AG09309 (cell line): ENCODE measurements at places on chromosomes 7 and 10.

DNA sequence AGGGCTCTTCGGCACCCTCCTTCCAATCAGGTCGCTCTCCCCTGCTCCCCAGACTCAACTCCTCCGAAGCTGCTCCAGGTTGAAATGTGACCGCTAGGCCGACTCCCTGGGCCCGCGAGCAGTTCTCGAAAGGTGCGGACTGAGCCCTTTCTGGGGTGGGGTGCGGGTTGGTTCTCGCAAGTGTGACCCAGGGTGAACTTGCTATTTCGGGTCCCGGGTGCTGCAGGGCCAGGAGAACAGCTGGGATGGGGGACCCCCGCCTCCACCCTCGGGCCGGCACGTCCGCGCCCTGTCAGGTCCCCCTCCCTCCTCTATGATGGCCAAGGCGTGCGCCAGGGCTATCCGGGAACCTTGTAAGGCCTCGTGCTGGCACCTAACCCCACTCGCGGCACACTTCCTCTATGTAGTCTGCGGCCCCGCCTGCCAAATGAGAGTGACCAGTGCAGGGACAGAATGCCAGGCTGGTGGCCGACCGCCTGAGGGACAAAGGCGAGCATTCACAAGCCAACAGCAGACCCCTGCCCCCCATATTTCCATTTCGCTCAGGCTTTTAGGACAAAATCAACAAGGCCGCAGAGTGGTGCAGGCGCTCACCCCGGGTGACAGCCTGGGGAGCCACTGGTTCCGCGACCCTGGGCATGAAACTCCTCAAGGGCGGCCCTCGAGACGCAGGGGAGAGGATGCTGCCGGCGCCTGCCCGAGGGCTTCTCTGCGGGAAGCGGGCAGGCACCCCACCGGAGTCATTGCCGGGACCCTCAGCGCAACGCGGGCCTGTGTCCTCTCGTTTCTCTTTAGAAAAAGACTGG, 13.7 kb upstream of the HOXA13 start:
- DNase-seq, result no peak

- DNase-seq, result no peak
Observed at GRCh38 chr7:124652237-124652636, 113.4 kb downstream of the GPR37 start.

- DNase-seq, result no peak
Observed at GRCh38 chr7:77328669-77329068, 87.5 kb downstream of the GSAP start.

GRCh38 chr10:22461891-22462290, 116.6 kb downstream of the SPAG6 start:
- DNase-seq, result no peak

DNA sequence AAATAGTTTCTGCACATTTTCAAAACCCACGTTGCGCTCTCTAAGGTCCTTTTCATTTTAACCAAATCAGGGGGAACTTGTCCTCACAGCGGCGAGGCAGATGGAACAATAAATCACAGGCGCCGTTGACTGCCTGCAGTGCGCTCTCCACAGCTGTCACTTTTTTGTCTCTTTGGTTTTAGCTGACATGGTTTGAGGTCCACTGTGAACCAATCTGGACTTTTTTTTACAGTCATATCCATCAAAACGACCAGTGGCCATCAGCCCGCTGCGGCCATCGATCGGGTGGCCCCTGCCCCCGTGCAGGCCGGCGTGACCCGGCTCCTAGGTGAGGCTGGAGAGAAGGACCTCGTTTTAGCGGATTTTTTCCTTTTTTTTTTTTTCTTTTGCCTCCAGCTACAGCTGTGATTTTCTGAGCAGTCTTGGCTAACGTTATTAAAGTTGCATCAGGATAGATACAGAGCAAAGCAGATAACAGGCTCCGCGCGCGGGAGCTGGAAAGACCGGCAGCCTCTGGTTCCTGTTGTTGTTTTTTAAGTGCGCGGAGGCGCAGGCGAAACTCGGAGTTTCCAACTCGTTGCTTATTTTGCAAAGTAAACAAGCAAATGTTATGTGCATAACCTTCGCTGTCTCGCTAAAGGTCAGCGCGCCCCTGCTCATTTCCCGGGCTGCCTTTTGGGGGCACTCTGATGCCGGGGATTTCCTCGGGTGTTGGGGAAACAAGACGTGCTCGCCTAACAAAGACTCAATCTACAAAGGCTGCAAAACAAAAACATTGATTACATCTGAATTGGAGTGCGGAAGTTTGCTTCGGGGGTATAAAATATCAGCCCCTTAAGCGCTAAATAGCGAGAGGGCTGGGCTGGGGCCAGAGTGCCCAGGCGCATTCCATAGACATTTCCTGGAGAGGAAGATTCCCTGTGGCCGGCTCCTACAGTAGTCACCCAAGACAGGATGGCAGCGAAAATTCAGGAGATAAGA, 414.8 kb upstream of the MKI67 start:
- DNase-seq, result no peak

DNA sequence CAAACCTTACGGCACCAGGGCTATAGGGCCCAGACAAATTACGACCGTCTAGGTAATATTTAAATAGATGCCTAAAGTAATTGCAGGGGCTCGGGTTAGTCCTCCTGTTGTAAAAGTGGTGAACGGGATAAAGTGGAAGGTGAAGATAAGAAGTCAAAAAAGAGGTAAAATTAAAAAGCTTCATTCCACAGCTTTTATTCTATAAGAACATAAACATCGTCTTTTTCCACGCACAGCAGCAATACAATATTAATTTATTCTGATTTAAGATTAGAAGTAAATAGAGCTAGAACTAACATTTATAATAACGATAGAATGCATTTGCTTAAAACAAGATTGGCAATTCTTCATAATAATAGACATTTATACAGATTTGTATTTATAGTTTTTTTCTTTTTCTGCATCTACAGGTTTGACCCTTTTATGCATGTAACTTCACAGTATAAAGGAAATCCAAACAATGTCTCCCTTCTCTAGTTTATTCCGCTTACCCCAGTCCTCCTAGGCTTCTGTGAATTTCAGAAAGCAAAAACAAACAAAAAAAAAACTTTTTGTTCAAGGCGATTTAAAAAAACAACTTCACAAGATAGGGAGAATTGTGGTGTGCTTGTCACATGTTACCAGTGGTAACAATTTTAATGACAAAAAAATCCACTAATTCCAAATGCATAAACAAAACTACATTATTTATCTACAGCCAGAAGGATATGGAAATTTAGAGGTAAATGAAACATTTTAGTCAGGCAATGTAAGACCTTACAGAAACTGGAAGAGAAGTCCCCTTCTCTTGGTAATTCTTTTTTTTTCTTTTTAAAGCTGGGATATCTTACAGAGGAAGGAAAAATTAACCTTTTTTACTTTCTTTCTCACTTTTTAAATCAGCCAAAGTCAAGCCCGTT, 3.4 kb downstream of the HOXA10 start:
- DNase-seq, result no peak

DNA sequence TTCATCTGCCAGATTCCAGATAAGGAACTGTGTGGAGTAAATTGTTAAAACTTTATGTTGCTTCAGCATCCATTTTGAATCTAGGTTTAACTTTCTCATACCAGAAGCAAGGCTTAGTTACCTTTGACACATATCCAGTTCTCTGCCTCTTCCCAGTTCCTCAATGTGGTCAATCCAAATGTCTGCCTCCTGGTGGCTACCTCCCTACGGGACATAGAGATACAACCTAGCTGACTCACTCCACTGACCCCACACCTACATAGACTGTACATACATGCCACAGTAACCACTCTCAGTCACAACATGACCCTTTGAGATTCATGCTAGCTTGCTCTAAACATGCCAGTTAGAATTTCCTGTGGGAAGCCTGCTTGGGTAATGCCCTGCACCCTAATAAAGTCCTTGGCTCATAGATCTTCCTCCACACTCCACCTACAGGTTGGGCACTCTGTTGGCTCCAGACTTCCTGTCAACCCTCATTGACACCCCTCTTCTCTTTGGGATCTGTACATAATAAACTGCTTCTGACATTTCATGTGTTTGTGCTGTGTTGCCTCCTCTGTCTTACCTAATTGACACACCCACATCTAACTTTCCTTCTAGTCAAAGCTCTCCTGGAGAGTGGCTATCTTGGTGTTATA, 278.1 kb downstream of the HTR7 start:
- DNase-seq, result no peak

GRCh38 chr7:140230861-140231770, 54.3 kb upstream of the KDM7A start:
- DNase-seq, result no peak

DNA sequence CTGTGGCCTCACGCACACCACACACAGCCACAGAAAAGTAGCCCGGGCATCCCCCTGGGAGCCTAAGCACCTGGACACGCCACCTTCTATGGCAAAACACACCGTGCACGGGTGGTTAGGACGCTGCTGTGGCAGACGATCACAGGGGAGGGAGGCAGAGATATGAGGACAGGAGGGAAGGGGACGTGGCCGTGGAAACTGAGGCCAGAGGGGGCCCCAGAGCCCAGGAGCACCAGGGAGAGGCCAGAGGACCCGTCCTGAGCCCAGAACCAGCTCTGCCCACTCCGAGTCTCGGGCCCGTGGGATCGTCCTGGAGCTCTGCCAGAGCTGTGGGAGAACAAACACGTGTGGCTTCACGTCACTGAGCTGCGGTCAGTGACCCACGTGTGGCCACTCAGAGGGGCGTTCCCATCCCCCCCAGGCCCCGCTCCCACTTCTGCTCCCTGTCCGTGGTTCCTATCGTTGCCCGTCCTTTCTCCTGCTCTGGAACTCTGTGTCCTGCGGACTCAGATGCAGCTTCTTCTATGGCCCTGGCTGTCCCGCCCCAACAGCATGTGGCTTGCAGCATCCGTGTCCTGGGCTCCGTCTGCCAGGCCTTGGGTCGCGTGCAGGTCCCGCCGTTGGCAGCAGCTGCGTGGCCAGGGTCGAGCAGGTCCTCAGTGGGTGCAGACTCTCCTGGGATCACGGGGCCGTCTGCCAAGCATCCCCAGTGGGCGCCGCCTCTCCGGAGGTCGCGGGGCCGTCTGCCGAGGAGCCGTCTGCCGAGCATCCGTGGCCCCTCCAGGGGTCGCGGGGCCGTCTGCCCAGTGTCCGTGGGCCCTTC, 31.0 kb downstream of the GET4 start:
- DNase-seq, result no peak

- DNase-seq, result peak; percentile 20
Observed at GRCh38 chr7:132536654-132537395, 39.4 kb downstream of the PLXNA4 start.

- no peak for DNase-seq
Observed at GRCh38 chr10:125166658-125167057, 6.3 kb upstream of the CTBP2 start.

- DNase-seq, result no peak
Observed at GRCh38 chr10:16811292-16811691, 5.9 kb downstream of the RSU1 start.

DNA sequence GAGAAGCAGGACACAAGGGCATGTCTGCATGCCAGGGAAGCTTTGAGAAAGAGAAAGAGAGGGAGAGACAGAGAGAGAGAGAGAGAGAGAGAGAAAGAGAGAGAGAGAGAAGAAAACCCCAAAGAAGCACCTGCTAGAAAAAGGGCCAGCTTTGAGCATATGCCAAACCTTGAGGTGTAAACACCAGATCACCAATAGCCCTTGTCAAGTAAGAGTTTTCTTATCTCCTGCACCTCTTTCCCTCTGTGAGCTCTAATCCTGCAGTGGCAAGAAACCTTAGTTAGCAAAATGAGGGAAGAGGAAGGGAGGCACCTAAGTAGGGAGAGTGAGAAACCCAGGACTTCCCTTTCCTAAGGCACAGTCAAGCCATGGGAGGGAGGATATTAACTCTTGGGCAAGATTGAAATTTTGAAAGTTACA, 11.3 kb upstream of the TRDMT1 start:
- DNase-seq, result no peak

- DNase-seq, result no peak
Observed at GRCh38 chr10:35462491-35462934, 126.2 kb downstream of the CCNY start.

GRCh38 chr10:69866688-69867461, 65.2 kb downstream of the COL13A1 start:
- DNase-seq, result no peak

DNA sequence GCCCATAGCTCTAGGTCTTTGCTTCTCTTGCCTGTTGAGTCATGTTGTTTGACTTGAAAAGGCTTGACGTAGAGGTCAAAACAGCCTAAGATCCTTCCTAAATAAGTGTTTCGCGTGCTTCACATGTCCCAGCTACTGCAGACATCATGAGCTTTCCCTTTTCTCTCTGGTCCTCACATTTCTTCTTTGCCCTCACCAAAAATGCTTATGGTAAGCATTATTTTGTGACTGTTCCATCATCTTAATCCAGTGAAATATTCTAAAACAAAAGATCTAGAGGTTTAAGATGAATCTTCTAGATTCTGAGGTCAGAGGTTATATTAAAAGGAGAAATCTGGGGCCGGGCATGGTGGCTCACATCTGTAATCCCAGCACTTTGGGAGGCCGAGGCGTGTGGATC, 8.5 kb upstream of the ACSL5 start:
- no peak for DNase-seq

DNA sequence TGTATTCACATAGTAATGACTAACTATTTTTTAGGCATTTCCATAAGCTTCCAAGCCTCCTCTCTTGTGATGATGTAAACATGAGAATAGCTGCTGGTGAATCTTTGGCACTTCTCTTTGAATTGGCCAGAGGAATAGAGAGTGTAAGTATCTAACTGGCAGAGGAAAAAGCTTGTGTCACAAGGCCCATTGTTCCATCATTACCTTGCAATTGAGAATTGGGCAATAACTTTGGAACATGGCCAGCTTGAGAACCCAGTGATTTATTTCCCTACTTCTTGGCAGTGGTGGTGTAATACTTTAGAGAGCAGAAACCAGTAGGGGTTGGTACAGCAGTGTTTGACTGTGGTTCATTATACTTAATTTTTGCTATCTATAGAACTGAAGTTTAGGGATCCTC, 12.0 kb downstream of the IFRD1 start:
- DNase-seq, result peak; percentile 87

DNA sequence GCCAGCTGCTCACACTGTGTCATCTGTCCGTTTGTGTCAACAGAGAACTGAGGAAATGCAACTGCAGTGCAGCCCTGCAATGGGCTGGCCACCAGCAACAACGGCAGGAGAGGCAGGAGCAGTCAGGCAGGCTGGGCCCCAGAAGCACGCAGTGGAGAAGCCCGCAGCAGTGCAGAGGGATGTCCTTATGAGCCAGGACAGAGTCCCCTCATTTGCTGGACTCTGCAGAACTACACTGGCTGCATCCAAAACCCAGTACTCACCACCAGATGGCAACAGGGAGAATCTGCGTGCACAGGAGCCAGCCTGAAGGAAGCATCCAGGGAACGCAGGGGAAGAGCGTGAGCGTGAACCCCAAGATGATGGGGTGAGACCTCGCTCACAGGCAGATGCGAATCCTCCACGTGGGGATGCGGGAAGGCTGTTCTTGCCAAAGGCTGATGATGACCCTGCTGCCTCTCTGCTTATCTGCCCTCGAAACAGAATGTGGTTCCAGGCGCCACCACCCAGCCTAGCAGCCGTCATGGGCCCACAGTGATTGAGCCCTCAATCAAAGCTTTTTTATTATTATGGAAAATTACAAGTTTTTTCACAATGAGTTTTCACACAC, 232.1 kb downstream of the PTPRN2 start:
- no peak for DNase-seq

GRCh38 chr10:32787690-32788284, 170.2 kb downstream of the ITGB1 start:
- no peak for DNase-seq
